ENCODE measurements at places on chromosomes 4 and X.

DNA sequence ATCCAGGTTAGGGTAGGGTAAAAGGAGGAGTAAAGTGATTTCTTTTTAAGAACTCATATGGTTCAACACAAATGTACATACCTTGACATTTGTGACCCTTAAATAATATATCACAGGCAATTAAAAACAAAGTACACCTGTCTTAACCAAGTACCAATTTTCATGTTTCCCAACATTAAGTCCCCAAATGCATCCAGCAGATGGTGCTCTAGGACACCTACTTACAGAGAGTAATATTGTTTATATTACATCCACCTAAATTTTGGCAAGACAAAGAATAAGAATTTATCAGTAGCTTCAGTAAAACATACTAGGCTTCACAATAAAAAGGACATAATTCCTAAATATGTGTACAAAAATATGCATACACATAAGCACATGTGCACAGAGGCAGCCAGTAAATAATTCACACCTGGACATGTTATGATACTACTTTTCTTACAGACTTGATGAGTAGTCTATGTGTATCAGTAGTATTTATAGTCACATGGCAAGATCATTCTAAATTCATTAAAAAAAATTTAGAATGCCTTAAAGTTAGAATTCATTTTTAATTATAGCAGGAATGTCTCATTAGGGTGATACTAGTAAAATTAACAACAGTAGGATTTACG, 219.7 kb downstream of the DCLK2 start:
- no peaks in the 10 kb centered on the region for H3K27me3 ChIP-seq
- H3K4me3 ChIP-seq: no peak overlapping the region
- no peaks in the 10 kb centered on the region for H3K4me1 ChIP-seq
- peaks cover 7% of the 10 kb centered on the region for H3K36me3 ChIP-seq
- no peak overlapping the region for H3K27ac ChIP-seq

DNA sequence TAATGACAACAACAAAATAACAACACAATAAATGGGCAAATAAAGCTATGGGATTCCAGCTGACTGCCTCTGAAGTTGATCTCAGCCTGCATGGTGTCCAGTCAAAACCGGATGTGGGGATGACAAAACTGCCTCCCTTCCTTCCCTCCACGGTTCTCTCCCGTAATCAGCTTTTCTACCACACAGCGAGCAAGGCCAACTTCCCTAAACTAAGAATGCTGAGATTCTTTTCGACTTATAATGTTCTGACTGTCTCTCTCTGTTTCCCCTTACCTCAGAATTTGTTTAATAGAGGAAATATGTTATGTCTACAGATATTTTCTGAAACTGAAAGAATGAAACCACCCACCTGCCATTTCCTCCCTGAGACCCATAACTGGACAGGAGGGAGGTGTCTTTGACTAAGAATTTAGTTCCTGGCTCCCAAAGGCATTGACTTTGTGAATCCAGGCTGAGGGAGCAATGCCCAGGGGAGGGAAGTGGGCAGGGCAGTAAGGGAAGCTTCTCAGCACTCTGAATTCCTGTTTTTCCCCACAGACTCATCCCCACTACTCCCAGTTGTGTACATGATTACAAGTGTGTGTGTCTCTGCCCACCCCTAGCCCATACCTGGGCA, 1.0 kb upstream of the TLR1 start:
- peak; percentile 49 for DNase-seq
- peaks cover 33% of the 10 kb centered on the region for H3K36me3 ChIP-seq
- no peaks in the 10 kb centered on the region for H3K27me3 ChIP-seq
- peaks cover 34% of the 10 kb centered on the region for H3K4me1 ChIP-seq
- H3K4me3 ChIP-seq: peak overlapping the region; percentile 98

- no peaks in the 10 kb centered on the region for H3K27me3 ChIP-seq
- peaks cover 31% of the 10 kb centered on the region for H3K4me1 ChIP-seq
- peak overlapping the region; percentile 73 for H3K4me3 ChIP-seq
- peak overlapping the region; percentile 92 for H3K27ac ChIP-seq
- no peak for DNase-seq
Observed at GRCh38 chrX:56813318-56813837, 84.3 kb downstream of the NBDY start.

- no peaks in the 10 kb centered on the region for H3K4me1 ChIP-seq
- no peak overlapping the region for H3K27ac ChIP-seq
- H3K27me3 ChIP-seq: peaks cover 7% of the 10 kb centered on the region
- no peaks in the 10 kb centered on the region for H3K36me3 ChIP-seq
Observed at GRCh38 chr4:80091184-80091583, 18.2 kb upstream of the ANTXR2 start.

DNA sequence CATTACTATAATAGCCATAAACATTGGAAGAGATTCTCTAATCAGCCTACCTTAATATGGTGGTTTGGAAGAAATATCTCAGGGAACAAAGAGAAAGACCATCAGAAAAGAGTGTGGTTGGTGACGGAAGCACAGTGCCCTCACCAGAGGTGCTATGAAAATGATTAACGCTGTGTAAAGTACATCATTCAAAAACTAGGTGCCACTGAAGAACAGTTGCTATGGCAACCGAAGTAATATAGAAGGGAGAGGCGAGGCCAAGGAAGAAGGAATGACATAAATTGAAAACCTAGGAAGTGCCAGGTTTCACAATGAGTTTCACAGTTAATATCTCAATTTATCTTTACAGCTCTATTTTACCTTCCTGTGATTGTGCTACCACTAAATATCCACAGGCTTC, 57.0 kb upstream of the ARSJ start:
- DNase-seq: no peak
- H3K36me3 ChIP-seq: no peaks in the 10 kb centered on the region
- H3K4me1 ChIP-seq: no peaks in the 10 kb centered on the region
- no peak overlapping the region for H3K4me3 ChIP-seq

DNA sequence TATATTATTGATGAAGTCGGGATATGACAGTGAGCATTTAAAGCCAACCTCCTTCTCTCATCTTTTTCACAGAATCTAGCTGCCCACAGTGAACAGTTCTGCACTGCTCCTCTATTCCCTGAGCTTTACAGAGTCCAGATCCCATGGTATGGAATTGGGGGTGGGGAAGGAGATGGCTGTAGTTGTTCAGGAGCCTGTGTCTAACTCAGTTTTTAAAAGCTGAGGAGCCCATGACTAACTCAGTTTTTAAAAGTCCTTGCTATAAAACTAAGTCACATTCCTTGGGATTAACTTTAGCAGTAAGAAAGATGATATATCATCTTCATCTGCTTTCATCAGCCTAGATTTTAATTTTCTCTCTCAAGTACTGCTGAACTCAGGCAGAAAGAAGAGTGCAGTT, 96.4 kb upstream of the STIM2 start:
- peaks cover 3% of the 10 kb centered on the region for H3K4me1 ChIP-seq
- H3K27me3 ChIP-seq: no peaks in the 10 kb centered on the region
- peaks cover 15% of the 10 kb centered on the region for H3K36me3 ChIP-seq
- no peak overlapping the region for H3K4me3 ChIP-seq
- H3K27ac ChIP-seq: no peak overlapping the region
- DNase-seq: no peak

- no peaks in the 10 kb centered on the region for H3K36me3 ChIP-seq
- no peak overlapping the region for H3K4me3 ChIP-seq
- no peaks in the 10 kb centered on the region for H3K4me1 ChIP-seq
Observed at GRCh38 chrX:50805276-50805675, 8.7 kb downstream of the SHROOM4 start.

GRCh38 chr4:141896687-141897086, 260.3 kb downstream of the IL15 start:
- no peaks in the 10 kb centered on the region for H3K27me3 ChIP-seq
- no peak overlapping the region for H3K27ac ChIP-seq
- peaks cover 2% of the 10 kb centered on the region for H3K4me1 ChIP-seq
- no peak for DNase-seq
- H3K4me3 ChIP-seq: no peak overlapping the region

DNA sequence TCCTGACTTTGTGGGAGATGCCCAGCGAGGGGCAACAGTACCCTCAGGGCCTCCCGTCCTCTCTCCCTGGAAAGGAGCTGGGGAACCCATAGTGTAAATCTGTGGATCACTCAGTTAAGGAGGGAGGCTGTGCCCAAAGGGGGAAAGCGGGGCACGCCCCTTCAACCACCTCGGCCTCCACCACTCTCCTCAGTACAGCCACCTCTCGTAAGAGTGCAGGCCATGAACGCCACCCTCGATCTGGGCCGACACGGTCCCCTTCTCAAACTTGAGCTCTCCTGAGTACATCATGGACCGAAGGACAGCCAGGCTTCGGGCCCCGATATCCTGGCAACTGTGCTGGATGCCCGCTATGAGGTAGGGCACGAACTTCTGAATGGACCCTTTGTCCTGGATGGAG, 221.8 kb upstream of the ATP6AP2 start:
- no peak overlapping the region for H3K27ac ChIP-seq
- no peaks in the 10 kb centered on the region for H3K36me3 ChIP-seq
- H3K27me3 ChIP-seq: no peaks in the 10 kb centered on the region
- no peak overlapping the region for H3K4me3 ChIP-seq

DNA sequence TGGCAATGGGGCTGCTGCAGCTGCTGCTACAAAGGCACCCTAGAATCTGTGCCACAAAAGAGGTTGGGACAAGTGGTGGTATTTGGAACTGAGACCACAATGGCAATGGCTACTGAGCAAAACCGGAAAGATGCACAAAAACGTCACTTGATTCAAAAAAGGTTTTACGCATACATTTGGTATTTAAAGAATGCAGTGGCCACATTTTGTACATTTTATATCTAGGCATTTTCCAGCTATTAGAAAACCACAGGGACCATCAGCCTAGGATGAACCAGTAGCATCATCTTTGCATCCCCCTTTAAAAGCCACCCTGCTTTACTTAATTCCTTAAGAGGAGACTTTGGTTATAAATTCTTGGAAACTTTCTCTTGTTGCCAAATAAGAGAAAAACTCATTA, 104.8 kb upstream of the CXCL13 start:
- no peaks in the 10 kb centered on the region for H3K36me3 ChIP-seq
- H3K27ac ChIP-seq: no peak overlapping the region
- no peaks in the 10 kb centered on the region for H3K4me1 ChIP-seq
- no peak overlapping the region for H3K4me3 ChIP-seq
- no peak for DNase-seq

DNA sequence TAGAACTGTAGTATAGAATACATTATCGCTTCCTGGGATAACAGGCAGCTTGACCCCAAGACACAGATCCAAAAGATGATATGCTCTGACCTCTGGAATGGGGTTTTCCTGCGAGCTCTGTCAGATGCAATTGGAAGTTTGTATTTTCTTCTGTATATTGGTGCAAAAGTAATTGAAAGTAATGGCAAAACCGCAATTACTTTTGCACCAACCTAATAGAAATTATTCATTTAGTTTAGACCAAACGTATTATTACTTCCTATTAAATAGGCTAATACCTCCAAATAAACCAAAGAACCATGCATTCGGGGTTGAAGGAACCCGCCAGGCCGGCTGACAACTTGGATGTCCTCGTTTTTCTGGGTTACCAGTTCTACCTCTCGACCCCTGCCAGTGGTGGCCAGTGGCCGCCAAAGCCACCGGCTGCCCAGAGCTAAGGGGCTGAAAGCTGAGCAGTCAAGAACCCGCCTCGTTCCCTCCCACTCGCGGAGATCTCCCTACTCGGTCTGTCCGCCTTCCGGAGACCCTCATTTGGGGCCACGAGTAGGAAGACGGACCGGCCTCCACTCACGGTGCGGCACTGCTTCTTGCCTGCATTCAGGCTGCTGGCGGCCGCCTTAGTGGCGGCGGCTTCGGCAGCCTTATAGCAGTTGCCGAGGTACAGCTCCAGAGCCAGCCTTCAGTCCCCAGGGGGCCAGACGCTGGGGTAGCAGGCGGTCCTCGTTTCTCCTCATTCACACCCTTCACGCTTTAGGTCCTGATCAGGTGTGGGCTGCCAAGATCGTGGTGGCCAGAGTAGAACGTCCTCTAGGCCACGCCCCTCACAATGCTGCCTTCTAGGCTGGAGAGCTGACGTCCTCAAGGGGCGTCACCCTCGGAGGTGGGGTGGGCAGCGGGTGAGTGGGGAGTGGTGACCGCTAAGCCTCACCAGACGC, 121.9 kb downstream of the RBMX2 start:
- H3K4me1 ChIP-seq: peaks cover 7% of the 10 kb centered on the region
- H3K27ac ChIP-seq: no peak overlapping the region
- peak overlapping the region; percentile 64 for H3K4me3 ChIP-seq
- DNase-seq: no peak
- peaks cover 3% of the 10 kb centered on the region for H3K27me3 ChIP-seq

- no peaks in the 10 kb centered on the region for H3K36me3 ChIP-seq
- no peak for DNase-seq
- H3K27me3 ChIP-seq: no peaks in the 10 kb centered on the region
- H3K27ac ChIP-seq: no peak overlapping the region
- H3K4me1 ChIP-seq: no peaks in the 10 kb centered on the region
Observed at GRCh38 chrX:124269881-124270280, 62.6 kb upstream of the TEX13D start.

GRCh38 chr4:21885770-21886169, 62.8 kb downstream of the KCNIP4 start:
- H3K27me3 ChIP-seq: no peaks in the 10 kb centered on the region
- no peak for DNase-seq
- no peaks in the 10 kb centered on the region for H3K36me3 ChIP-seq
- H3K4me1 ChIP-seq: no peaks in the 10 kb centered on the region

GRCh38 chrX:9532349-9532748, 67.5 kb downstream of the TBL1X start:
- peaks cover 2% of the 10 kb centered on the region for H3K36me3 ChIP-seq
- no peak overlapping the region for H3K4me3 ChIP-seq
- H3K27ac ChIP-seq: no peak overlapping the region

DNA sequence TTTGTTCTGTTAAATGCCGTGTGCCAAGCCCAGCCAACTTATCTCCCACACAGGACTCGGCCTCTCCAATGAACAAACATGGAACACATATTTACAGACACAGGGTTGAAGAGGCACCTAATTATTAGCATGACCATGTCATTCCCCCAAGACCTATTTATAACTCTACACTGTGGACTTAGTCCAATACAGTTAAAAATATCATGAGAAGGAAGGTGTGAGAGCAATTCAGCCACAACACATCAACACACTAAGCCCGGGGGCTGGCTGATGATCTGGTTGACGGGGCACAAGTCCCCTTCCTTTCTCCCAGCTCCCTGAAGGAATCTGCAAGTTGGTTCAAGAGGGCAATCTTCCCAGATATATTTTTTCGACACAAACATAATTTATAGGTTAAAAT, 28.1 kb downstream of the MANBA start:
- H3K27ac ChIP-seq: peak overlapping the region; percentile 36
- H3K36me3 ChIP-seq: peaks cover 47% of the 10 kb centered on the region
- DNase-seq: no peak
- no peak overlapping the region for H3K4me3 ChIP-seq
- H3K4me1 ChIP-seq: peaks cover 41% of the 10 kb centered on the region

DNA sequence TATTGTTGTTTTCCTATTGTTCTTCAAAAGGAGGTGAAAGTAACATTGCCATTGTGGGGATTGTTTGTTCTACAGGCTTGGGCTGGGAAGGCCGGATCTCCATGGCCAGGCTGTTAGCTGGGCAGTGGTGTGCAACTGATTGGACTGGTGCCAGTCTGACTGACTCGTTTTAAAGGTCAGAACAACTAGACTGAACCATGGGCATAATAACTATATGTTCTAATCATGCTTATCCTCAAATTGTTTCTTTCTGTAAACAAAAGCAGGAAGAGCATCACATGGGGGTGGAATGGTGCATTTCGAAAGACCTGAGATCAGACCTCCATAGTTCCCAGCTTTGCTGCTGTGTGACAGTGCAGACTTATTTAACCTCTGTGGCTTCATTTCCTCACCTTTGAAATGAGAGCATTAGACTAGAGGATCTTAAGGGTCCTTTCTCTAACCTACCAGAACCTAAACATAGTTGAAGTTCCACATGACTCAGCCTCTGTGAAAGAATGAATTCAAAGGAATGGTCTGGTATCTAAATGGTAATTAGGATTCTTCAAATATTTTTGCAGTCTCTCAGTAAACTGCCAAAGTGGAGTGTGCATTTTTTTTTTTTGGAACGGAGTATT, 66.7 kb upstream of the PGRMC2 start:
- no peak overlapping the region for H3K27ac ChIP-seq
- H3K4me3 ChIP-seq: no peak overlapping the region
- DNase-seq: no peak
- no peaks in the 10 kb centered on the region for H3K27me3 ChIP-seq
- peaks cover 9% of the 10 kb centered on the region for H3K36me3 ChIP-seq
- no peaks in the 10 kb centered on the region for H3K4me1 ChIP-seq

Measured in memory B cell (primary cell).